ENCODE measurements at places on chromosomes 16 and 17.

- no peak for DNase-seq
Measured at GRCh38 chr17:83100853-83101391, 21.5 kb downstream of the METRNL start.

DNA sequence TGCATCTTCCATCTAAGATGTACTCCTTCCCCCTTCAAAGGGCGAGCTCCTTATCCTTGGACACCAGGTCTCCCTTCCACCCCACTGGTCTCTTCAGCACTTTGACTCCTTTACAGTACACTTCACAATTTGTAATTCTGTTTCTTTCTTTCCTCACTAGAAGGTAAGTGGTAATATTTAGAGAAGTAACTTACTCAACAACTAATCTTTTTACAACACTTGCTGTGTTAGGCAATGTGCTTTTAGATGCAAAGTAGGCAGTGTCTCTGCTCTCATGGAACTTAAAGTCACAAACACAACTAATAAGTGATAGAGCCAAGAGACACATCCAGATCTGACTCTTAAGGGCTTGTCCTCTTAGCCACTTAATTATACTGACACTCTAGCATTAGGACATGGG, 6.4 kb downstream of the SIAH1 start:
- no peak for DNase-seq

GRCh38 chr16:22117609-22118008, 25.3 kb downstream of the VWA3A start:
- no peak for DNase-seq

GRCh38 chr16:2883458-2883908, 468 bp downstream of the FLYWCH2 start:
- no peak for DNase-seq

- DNase-seq, result no peak
Measured at GRCh38 chr17:39213852-39214251, 11.9 kb downstream of the STAC2 start.

GRCh38 chr16:3101018-3101840, 2.1 kb upstream of the ZSCAN10 start:
- DNase-seq, result peak; percentile 36

DNA sequence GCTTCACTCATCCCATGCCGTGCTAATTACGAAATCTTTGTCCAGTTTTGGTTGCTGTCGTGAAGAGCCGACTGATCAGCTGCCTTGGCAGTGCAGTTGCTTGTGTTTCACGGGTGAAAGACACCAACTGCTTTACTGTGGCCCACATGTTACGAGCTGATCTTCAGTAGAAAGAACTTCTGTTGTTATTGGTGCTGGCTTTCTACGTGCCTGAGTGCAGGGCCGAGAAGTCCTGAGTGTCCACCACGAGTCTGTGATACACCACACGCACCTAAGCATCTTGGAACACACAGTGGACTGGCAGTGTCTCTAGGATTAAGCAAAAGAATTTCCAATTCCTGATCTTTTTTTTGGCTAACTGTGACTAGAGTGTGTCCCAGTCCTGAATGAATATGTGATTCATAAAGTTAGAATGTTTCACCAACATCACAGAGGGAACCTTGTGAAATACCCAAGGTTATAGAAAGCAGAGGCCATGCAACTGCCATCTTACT, 70.4 kb upstream of the CLEC18A start:
- no peak for DNase-seq

- peak; percentile 30 for DNase-seq
Measured at GRCh38 chr16:78045865-78046581, 23.7 kb downstream of the CLEC3A start.

DNA sequence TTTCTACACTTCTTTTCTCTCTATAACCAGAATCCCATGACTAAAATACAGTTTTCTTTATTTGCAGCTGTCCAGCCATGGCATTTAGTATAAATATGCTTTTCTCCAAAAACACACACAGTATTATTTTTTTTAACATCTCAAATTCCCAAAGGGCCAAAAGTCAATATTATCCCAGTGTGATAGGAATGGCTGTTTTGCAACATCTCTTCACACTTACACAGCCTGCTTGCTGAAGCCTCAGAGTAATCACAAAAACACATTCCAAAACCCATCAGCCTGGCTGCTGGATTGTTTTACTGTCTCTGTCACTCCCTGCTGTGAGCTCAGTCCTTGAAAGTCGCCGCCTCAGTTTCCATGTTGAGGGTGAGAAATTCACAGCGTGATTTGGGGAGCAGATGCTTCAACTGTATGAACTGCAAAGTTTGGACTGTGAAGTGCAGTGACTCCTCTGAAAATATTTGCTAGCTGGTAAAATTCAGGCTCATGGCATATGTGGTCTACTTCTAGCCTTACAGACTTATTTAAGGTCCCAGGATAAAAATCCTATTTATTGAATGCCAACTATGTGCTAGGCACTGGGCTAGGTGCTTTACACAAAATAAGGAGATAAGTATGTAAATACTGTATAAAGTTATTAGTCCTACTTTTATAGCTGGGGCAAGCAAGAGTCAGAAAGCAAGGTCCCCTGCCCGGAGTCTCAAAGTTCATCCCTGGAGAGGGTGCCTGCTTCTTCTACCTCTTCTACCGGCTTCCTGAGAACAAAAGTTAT, 116.5 kb downstream of the SOCS1 start:
- no peak for DNase-seq

DNA sequence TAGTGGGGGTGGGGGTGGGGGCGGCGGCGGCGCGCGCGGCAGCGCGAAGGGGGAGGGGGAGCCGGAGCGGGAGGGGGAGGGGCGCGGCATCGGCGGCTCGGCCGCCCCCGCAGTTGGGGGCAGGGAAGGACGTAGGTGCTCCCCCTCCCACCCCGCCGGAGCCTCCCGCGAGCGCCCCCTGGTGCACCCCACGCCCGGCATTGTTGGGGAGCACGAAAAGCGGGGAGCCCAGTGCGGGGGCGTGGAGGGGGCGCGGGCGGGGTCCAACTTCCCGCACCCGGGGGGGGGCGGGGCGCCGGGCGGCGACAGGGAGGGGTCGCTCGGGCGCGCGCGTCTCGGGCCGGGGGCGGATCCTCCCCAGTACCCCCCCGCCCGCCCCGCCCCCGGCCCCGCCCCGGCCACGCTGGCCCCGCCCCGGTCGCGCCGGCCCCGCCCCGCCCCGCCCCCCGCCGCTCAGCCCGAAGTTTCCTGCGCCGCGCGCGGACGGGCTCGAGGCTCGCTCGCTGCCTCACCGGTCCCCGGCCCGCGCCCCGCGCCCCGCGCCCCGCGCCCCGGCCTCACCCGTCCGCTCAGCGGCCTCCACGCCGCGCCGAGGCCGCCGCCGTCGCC, at the start of gene CACNA1H:
TSS of gene CACNA1H (plus strand) at position 456 of the 609 bp plus-strand sequence. CDS start 632 bp downstream, outside the sequence.
- DNase-seq, result peak; percentile 46

DNA sequence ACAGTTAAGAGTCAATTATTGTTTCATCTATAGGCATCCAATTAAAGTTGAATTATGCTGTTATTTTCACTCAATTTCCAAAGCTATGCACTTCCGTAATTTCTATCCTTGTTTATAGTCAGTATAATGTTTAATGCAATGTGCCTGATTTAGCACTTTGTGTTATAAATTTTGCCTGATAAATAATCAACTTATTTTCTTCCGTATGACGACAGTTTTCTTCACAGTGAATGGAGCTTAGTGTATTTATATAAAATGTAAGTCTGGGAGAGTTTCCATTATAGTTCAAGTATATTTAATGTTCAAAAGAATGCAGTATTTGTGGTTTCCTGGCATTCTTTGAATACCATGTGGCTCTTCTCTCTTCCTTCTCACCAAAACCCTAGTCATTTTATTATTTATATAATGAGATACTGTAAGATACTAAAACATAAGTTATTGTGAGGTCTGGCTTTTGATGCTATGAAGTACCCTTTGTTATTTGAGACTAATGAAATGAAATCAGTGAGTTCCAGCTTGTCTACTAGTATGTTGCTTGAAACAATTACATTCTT, 240.6 kb downstream of the PRKCA start:
- no peak for DNase-seq

GRCh38 chr16:12091569-12092543, 115.3 kb downstream of the SNX29 start:
- DNase-seq, result no peak

GRCh38 chr17:49278076-49278475, 47.5 kb upstream of the PHOSPHO1 start:
- DNase-seq, result no peak

GRCh38 chr16:73171380-73171779, 123.5 kb upstream of the ZFHX3 start:
- DNase-seq, result no peak

- no peak for DNase-seq
Measured at GRCh38 chr16:53085931-53086421, 31.2 kb downstream of the CHD9 start.

DNA sequence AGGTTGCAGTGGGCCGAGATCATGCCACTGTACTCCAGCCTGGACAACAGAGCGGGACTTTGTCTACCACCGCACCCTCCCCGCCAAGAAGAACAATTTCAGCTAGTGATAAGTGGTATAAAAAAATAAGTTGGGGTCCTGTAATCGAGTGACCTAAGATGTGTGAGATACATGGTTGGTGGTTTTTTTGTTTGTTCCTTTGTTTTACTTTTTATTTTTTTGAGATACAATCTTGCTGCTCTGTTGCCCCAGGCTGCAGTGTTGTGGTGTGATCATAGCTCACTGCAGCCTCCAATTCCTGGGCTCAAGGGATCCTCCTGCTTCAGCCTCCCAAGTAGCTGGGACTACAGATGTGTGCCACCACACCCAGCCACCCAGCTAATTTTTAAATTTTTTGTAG, 58.7 kb downstream of the PITPNC1 start:
- DNase-seq, result no peak

- no peak for DNase-seq
Measured at GRCh38 chr17:60321336-60322055, 70.4 kb downstream of the USP32 start.

GRCh38 chr16:81431554-81432353, 12.9 kb upstream of the CMIP start:
- no peak for DNase-seq

- no peak for DNase-seq
Measured at GRCh38 chr17:40293363-40293762, 5.7 kb downstream of the CDC6 start.

DNA sequence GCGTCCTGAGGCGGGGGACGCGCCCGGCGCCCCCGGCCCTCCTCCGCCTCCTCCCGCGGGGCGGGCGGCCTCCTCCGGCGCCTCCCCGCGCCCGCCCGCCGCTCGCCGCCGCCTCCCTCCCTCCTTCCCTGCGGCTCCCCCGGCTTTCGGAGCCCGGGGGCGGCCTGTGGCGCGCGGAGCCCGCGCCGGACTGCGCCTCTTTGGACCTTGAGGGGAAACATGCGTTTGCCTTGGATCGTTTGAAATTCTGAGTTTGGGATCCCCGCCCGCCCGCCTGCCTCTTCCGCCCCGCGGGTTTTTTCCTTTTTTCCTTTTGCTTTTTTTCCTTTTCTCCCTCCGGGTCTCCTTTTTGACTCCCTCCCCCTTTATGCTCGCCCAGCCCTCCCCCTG, 390 bp downstream of the ZNRF1 start:
- no peak for DNase-seq

GRCh38 chr16:20744922-20745440, 3.4 kb upstream of the THUMPD1 start:
- DNase-seq, result no peak

DNA sequence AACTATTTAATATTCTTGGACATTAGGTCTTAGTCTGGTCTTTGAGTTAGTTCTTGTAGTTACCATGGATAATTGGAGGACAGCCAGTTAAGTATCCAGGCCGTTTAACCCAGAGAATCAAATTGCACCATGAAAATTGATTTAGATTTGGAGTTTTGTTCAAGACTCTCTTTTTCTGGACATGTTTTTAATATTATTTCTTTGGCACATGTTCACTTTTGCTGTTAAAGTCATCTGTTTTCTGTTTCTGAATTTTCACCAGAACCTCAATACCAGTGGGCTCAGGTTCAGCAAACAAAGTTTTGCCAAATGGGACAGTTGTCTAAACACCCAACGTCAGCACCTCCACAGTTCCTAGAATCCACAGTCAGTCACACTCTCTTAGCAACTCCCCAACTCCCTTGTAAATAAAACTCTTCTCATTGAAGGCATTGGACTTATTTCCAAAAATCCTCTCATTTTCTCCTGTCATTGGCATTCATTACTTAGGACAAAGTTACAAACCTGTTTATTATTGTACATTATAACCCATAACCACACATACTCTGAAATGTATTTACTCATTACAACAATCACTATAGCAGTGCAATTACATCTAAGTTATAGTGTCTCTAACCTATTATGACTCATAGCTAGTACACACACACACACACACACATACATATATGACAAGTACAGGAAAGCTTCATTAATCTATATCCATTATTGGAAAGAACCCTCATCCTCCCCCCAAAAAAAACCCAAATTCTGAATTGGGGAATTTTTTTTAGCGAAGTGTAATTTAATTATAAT, 33.5 kb upstream of the DNAH9 start:
- no peak for DNase-seq

GRCh38 chr17:44465276-44465675, 37.9 kb downstream of the GPATCH8 start:
- no peak for DNase-seq

- peak; percentile 47 for DNase-seq
Measured at GRCh38 chr17:27578718-27579085, 52.3 kb upstream of the LGALS9 start.

DNA sequence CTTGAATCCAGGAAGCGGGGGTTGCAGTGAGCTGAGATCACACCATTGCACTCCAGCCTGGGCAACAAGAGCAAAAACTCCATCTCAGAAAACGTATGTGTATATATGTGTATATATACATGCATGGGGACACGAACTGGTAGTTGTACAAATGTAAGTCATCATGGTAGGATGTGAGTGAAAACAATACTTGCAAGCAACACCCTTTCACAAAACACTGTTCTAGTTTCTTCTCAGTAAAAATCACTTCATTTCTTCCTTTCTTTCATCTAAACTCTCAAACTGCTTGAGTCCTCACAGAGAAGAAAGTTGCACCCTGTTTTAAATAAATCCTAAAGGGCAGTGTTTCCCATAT, 51.8 kb downstream of the METTL16 start:
- no peak for DNase-seq

GRCh38 chr17:2792366-2793169, 3.7 kb upstream of the RAP1GAP2 start:
- peak; percentile 42 for DNase-seq

GRCh38 chr16:69039333-69039941, 66.0 kb upstream of the HAS3 start:
- no peak for DNase-seq

DNA sequence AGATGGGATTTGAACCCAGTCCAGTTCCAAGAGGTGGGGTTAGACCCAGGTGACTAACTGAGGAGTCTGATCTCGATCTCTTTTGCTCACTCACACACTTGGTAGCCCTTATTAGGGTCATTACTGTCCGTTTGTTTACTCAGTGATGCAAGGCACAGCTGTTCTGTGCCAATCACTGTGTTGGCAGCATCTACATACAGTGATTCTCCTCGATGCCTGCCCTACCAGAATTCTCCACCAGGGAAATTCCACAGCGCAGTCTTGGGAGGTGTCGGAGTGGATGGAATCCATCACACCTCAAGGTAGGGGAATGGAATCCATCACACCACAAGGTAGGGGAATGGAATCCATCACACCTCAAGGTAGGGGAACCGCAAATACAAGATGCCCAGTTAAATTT, 279.6 kb downstream of the MAF start:
- no peak for DNase-seq

DNA sequence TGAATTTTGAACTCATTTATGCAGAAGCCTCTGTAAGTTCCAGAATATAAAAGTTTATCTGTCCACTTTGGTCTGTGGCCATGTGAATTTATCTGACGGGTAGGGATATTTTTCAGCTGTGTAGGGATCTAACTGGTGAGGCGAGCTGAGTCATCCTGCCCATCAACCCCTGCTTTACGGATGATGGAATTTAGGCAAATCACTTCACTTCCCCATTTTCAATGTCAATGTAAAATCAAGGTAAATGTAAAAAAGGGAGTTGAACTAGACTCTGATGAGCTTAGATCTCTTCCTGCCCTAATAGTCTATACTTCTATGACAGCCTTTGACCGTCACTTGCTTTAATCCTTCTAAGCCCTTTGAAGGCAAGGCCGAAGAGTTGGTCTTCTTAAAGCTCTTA, 2.6 kb downstream of the SLC16A6 start:
- no peak for DNase-seq
